DND-41 (cell line): ENCODE measurements at places on chromosomes 12 and 14.

GRCh38 chr12:52833922-52834726 is at the start of gene KRT79:
Gene KRT79, minus strand, starts transcription at chr12:52834311. Its CDS starts 51 bp downstream, at chr12:52834260.
- H3K27me3 ChIP-seq = peaks cover 27% of the 10 kb centered on the region
- no peaks in the 10 kb centered on the region for H3K36me3 ChIP-seq
- no peaks in the 10 kb centered on the region for H3K4me1 ChIP-seq
- no peak for DNase-seq

GRCh38 chr14:32473464-32473855 is 144.4 kb downstream of the AKAP6 start:
- no peak overlapping the region for H3K4me3 ChIP-seq
- no peaks in the 10 kb centered on the region for H3K4me1 ChIP-seq
- H3K36me3 ChIP-seq = no peaks in the 10 kb centered on the region
- no peak for DNase-seq
- no peak overlapping the region for H3K27ac ChIP-seq

- H3K27me3 ChIP-seq = no peaks in the 10 kb centered on the region
- H3K36me3 ChIP-seq = no peaks in the 10 kb centered on the region
- no peak overlapping the region for H3K4me3 ChIP-seq
These were observed 68.4 kb downstream of the SYT1 start for GRCh38 chr12:78933014-78933413.

GRCh38 chr14:49863487-49864281 is 11.1 kb upstream of the NEMF start:
- peaks cover 60% of the 10 kb centered on the region for H3K4me1 ChIP-seq
- no peaks in the 10 kb centered on the region for H3K27me3 ChIP-seq
- peak overlapping the region; percentile 81 for H3K27ac ChIP-seq
- H3K36me3 ChIP-seq = no peaks in the 10 kb centered on the region

- H3K4me1 ChIP-seq = no peaks in the 10 kb centered on the region
- H3K27me3 ChIP-seq = peaks cover 3% of the 10 kb centered on the region
- no peak overlapping the region for H3K27ac ChIP-seq
These were observed 289.8 kb downstream of the EGLN3 start for GRCh38 chr14:33661101-33661500.
